Stimulated activated CD8-positive, alpha-beta memory T cell treated with anti-CD3 and anti-CD28 coated beads, Interleukin-12 subunit alpha, Interleukin-12 subunit beta, amount 100 ng/mL, for 1 hour (primary cell): ENCODE measurements at places on chromosomes 1 and 21.

DNA sequence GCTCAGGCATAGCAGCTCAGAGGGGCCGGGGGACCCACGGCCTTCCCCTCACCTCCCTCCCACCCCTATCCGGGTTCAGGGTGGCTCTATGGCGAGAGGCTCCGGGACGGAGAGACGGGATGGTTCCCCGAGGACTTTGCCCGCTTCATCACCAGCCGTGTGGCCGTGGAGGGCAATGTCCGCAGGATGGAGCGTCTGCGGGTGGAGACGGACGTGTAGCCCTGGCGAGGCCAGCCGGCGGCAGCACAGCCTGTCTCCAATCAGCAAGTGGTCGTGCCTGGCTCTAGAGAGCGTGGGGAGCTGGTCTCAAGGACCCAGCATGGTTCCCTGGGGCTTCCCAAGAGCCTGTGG is 25.9 kb downstream of the ARHGEF16 start:
- no peak for DNase-seq

DNA sequence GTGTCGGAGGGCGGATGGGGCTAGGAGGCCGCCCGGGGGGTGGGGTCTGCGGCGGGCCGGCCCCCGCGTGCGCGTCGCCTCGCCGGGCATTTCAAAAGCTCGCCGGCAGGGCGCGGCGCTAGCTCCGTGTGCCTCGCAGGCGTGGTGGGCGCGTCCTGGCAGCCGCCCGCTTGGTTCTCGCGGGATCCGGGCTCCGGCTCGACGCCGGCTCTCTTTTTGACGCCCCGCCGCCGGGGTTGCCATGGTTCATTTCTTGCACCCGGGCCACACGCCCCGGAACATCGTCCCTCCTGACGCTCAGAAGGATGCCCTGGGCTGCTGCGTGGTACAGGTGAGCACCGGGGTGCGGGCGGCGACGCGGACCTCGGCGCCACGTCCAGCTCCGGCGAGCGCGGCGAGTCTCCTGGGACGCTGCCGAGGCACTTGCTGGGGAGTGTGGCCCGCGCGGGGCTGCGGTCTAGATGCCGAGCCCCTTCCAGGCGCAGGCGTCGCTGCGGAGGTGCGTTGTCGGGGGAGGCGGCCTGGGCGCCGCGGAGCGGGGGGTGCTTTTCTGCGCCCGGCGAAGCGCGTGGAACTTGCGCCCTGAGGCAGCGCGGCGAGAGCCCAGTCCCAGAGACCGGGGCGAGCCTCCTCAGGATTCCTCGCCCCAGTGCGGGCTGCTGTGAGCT is at the start of gene ZYG11A:
ZYG11A (plus strand) TSS at position 118 of the 668 bp plus-strand sequence; CDS start at position 242, 124 bp downstream.
- peak; percentile 22 for DNase-seq

DNA sequence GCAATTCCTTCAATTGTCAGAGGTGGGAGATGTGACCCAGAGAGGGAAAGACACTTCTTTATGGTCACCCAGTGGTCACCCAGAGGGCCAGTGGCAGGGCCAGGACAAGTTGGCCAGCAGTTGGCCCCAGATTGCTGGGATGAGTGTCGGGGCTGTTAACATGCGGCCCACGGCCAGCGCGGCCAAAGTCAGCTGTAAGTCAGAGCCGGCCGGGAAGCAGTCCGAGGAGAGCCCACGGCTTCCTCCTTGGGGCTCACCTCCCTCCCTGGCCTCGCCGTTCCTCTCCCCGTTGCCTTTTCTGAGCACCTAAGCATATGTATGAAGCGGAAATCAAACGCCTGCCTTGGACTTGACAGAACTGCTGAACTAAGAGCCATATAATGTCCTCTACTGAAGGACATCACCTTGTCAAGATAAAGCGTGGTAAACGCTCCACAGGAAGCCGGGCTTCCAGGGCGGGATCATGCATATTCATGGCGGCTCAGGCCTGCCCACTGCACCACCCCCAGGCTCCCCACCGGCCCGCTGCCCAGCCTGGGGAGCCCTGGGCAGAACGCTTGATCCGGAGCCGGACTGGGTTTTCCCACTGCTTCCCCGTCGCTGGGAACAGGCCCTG is 245.4 kb upstream of the POU3F1 start:
- DNase-seq: no peak

- no peak for DNase-seq
These were observed 18.7 kb downstream of the COL6A1 start for GRCh38 chr21:46000182-46000730.

DNA sequence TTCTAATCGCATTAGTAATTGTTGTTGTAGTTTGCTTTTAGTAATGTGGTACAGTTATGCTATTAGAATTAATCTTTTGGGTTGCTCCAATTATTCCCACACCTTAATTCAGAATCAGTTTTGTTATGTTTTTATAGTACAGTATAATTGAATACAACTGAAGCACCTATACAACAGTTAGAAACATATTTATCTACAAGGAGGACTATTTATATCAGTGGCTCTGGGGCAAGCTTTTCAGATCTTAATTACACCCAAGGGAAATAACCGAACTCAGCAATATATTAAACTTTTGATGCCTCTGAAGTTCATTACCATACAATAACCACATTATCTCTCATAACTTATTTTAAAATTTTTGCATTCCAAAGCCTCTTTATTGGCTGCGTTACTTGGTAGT is 74.4 kb downstream of the LHX9 start:
- DNase-seq: no peak

DNA sequence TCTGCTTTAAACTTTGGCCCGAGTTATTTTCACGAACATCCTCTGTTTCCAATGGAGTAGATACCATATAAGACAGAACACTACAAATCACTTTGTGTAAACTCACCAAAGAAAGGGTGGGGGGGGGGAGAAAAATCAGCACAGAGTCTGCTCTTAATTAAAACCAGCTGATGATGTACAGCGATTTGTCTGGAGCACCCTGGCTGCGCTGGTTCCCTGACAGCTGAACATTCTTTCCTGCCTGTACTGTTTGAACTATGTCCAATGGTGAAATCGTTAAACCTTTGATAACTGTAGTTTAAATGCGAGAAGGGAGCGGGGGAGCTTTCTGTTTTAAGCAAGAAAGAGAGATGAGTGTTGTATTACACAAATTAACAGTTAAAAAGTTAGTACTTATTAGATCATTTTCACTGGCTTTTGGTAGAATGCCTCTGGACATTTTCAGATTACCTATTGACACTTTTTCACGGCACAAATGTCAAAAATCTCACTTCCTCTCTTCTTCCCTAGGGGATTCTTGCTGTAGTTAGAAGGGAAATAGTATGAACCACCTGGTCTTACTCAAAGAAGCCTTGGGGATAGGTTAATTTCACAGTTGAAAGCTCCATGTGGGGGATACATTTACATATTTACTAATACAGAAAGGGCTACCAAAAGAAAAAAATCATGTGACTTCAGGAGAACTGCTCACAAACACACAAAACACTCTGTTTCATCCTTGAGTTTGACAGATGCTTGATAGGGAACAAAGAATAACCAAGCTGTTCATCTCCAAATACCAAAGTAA is 140.2 kb upstream of the RUNX1 start:
- DNase-seq: no peak

DNA sequence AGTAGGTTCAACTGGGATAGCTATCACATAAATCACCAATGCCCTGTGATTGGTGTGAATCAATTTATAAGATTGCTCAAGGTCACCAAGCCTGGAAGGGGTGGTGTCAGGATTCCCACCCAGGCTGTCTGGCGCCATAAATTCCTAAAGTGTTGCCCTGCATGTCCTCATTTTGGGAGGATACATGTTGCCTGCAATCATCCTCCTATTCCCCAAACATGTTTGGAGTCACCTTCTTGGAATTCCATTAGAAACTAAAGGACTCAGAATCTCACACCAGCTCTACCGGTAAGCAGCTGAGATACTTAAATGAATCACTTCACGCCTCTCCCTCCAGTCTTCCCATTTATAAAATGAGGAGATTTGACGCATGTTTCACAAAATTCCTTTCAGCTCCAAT is 54.1 kb upstream of the SLC45A1 start:
- DNase-seq: no peak

DNA sequence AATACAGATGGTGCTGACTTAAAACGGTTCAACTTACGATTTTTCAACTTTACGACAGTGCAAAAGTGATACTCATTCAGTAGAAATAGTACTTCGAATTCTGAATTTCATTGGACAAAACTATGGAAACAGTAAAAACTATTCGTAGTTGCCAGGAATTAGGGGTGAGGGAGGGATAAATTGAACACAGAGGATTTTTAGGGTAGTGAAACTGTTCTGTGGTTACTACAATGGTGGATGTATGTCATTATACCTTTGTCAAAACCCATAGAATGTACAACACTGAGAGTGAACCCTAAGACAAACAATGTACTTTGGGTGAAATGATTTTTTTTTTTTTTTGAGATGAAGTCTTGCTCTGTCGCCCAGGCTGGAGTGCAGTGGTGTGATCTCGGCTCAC is 7.5 kb downstream of the DDR2 start:
- DNase-seq: no peak

DNA sequence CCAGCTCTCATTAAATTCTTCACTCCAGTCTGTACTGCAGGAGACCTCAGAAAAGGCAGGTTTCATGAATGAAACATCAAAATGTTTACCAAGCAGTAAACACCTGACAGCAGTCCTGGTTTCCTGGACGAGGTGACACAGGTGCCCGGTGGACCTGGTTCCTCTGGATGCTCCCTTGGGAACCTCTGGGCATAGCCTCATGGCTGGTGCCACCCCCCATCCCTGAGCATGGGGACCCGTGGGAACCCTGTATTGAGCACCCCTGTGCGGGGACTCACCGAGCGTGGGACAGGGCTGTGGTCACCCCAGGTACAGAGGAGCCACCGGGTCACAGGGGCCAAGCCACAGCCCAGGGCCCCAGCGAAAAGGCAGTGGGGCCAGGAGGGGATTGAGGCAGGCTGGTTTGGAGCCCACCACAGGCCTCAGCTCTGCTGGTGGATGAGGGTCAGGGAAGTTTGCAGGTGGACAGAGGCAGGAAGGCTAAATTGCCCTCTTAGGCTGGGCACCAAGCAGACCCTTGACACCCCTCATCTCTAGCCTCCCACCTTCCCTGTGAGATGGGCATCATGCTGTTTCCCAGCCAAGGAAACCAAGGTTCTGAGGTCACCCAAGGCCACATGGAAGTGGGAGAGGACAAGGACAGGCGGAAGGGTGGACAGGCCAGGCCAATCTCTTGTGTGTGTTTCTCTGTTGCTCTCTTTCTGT is 158.4 kb downstream of the PTPRU start:
- DNase-seq: no peak

GRCh38 chr1:228347181-228347580 is 59.5 kb downstream of the TRIM11 start:
- DNase-seq: no peak
